ENCODE measurements at places on chromosomes 6 and 20. TPM values are rescaled to one million over a fixed set of nuclear protein-coding genes. Genes with fewer than 3 reads are reported as not detected.
A peak's percentile ranks its signal among the peaks of the same experiment; 100 is the strongest.

GRCh38 chr6:158777510-158777909 lies 41.7 kb downstream of the EZR start:
- no peak for DNase-seq

- peak; percentile 74 for DNase-seq
Measured at GRCh38 chr20:23889775-23890187, 10.2 kb upstream of the CST5 start.

DNA sequence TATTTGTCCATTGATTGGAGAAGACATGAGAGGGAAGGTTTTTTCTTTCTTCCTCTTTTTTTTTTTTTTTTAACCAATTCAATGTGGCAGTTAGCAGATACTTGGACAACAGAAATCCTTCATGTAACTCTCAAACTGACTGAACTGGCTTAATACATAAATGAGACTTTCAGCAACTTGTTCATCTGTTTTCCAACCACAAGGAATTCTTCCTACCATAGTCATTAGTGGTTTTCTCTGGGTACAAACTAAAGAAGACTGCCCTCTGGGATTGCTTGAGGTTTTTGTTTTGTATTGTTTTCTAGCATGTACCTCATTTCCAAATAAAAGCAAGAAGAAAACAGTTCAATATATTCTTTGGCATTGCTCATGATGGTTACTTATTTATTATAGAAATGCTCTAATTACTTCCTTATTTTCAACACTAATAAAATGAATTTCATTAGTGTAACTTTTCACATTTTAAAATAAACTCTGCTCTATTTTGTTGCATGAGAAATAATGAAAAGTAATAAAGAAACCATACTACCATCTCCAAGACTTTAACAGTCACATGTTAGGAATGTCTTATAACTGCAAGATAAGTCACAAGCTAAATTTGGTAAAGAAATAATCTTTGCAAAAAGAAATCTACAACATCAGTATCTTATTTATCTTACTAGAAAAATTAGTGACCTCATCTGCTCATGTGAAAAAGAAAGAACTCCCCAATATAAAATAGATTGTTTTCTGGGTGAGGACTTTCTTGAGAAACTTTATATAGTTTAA lies 52.0 kb downstream of the ME1 start:
- DNase-seq: no peak

DNA sequence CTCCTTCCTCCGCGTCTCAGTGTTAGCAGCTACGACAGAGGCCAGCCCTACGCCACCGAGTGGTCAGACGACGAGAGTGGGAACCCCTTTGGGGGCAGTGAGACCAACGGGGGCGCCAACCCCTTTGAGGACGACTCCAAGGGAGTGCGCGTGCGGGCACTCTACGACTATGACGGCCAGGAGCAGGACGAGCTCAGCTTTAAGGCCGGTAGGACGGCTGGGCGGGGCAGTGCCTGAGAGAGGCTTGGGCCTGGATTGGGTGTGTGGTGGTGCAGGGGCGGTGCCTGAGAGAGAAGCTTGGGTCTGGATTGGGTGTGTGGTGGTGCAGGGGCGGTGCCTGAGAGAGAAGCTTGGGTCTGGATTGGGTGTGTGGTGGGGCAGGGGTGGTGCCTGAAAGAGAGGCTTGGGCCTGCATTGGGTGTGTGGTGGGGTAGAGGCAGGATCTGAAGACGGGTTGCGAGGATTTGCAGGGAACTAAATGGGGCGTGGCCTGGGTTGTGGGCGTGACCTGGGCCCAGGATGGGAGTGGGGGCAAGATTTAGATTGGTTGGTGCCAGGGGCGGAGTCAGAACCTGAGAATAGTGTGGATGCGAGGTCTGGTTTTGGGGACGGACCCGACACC lies 24.4 kb downstream of the SPDEF start:
- DNase-seq: peak; percentile 64

GRCh38 chr6:50986319-50986718 lies 167.6 kb downstream of the TFAP2B start:
- no peak for DNase-seq

GRCh38 chr6:101932704-101933103 lies 539.2 kb downstream of the GRIK2 start:
- DNase-seq: no peak

DNA sequence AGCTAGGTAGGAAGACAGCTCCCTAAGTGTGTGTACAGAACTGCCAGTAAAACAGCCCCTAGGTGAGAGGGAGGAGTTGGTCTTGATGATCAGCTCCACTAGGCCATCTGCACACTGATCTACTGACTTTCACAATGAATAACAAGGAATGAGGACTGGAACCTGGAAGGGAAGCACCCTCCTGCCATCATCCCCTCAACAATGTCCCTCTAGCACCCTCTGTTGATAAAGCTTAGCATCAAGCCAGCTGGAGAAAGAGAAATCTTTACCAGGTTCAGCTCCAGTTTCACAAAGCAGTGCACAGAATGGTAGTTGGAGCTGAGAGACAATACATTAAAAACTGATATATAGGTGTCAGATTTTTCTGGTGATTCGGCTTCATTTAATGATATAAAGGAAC lies 57.2 kb upstream of the IRAK1BP1 start:
- DNase-seq: no peak

The RAE1 gene
- 26.3 TPM for total RNA-seq

The PXT1 gene
- not detected for total RNA-seq

- no peak for DNase-seq
Measured at GRCh38 chr6:21046276-21046675, 512.0 kb downstream of the CDKAL1 start.

GRCh38 chr6:36969988-36970891 lies 15.7 kb downstream of the PI16 start:
- DNase-seq: no peak

GRCh38 chr6:163128324-163128723 lies 286.2 kb upstream of the QKI start:
- DNase-seq: no peak

The FAM83C gene
- total RNA-seq: 4.0 TPM

- no peak for DNase-seq
Measured at GRCh38 chr6:156131221-156131903, 645.8 kb upstream of the ARID1B start.

GRCh38 chr6:19180348-19181072 lies 656.7 kb upstream of the ID4 start:
- peak; percentile 55 for DNase-seq

The PHACTR3 gene
- total RNA-seq: 0.60 TPM

The THBD gene
- total RNA-seq: 35.4 TPM

GRCh38 chr20:54429364-54429763 lies 46.0 kb upstream of the DOK5 start:
- no peak for DNase-seq

GRCh38 chr20:19712721-19713260 lies 45.3 kb upstream of the RIN2 start:
- DNase-seq: no peak

The CASS4 gene
- 0.91 TPM for total RNA-seq

DNA sequence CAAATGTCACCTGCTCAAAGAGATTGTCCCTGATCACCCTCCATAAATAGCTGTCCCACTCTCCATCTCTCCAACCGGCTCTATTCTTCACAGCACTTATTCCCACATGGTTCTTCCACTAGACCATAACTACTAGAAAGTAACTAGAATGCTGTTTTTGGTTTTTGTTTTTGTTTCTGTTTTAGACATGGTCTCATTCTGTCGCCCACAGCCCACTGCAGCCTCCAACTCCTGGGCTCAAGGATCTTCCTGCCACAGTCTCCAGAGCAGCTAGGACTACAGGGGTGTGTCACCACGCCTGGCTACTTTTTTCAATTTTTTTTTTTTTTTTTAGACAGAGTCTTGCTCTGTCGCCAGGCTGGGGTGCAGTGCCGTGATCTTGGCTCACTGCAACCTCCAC lies 12.2 kb downstream of the MMP24 start:
- DNase-seq: no peak

- no peak for DNase-seq
Measured at GRCh38 chr20:55596431-55596830, 408.9 kb downstream of the CBLN4 start.

The ECT2L gene
- total RNA-seq: 0.18 TPM

- DNase-seq: no peak
Measured at GRCh38 chr6:132067286-132067685, 116.1 kb upstream of the CCN2 start.

DNA sequence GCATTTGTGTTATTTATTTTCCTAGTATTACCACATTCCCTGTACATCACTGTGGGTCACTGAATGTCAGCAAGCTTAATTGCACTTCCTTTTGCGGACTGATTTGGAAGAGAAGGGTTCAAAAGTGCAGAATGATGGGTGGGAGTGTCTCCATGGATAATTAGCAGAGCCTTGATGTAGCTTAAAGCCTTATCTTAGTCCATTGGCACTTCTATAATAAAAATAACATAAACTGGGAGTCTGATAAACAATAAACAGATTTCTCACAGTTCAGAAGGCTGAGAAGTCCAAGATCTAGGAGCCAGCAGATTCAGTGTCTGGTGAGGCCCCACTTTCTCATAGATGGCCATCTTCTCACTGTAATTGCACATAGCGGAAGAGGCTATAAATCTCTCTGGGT lies 501.1 kb upstream of the POU3F2 start:
- no peak for DNase-seq

The MOG gene
- total RNA-seq: not detected

GRCh38 chr6:70886661-70887060 lies 70.2 kb downstream of the B3GAT2 start:
- no peak for DNase-seq

- DNase-seq: no peak
Measured at GRCh38 chr6:159038914-159039884, 5.6 kb downstream of the TAGAP start.

- DNase-seq: no peak
Measured at GRCh38 chr6:79694156-79694555, 63.0 kb downstream of the SH3BGRL2 start.

The TPBG gene
- 19.8 TPM for total RNA-seq

- peak; percentile 26 for DNase-seq
Measured at GRCh38 chr6:169859401-169859977, 108.1 kb downstream of the ERMARD start.

GRCh38 chr20:62632575-62633090 lies 9.7 kb upstream of the SLCO4A1 start:
- DNase-seq: no peak

DNA sequence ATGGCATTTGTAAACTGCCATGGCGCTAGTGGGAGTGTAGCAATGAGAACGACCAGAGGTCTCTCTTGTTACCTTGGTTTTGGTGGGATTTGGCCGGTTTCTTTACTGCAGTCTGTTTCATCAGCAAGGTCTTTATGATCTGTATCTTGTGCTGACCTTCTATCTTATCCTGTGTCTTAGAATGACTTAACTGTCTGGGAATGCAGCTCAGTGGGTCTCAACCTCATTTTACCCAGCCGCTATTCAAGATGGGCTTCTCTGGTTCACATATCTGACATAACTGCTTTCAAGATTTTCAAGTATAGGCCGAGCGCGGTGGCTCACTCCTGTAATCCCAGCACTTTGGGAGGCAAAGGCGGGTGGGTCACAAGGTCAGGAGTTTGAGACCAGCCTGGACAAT lies 1.9 kb upstream of the SFT2D1 start:
- DNase-seq: no peak

DNA sequence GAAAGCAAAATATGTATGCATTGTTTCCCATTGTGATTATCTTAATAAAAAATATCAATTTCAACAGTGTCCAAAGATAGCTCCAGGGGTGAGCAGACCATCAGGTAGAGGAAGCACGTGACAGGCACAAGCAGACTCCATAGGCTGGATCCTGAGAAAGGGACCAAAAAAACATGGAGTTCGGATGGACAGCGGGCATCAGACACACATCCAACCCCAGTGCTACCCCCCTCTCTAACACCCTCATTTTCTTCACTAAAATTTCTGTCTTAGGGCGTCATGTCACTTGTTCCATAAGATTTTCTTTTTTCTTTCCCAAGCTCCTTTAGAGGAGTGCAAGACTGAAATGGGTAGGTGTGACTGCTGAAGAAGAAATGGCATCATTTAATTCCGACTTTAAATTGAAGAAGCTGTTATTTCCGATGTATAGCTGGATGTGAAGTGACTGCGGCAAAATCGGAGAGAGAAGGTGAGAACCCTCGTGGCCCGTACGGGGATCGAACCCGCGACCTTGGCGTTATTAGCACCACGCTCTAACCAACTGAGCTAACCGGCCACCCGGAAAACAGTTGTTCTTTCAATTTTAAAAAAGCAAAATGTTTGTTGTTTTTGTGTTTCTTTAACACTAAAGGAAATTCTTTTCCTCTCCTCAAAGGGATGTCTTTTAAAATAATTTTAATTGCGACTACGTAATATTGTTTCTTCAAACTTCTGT lies 10.3 kb upstream of the PRSS16 start:
- DNase-seq: no peak

- DNase-seq: peak; percentile 69
Measured at GRCh38 chr20:46406986-46407670, 713 bp upstream of the ELMO2 start.

GRCh38 chr6:11370191-11371018 lies 137.9 kb upstream of the NEDD9 start:
- DNase-seq: no peak

Data from ureter (tissue), 1 donor.